HCT116 (cell line): ENCODE measurements at places on chromosomes 5 and 9. TPM values are rescaled to one million over a fixed set of nuclear protein-coding genes. Genes with fewer than 3 reads are reported as not detected.

GRCh38 chr9:4959031-4959430, 26.0 kb upstream of the JAK2 start:
- DNase-seq: no peak

- no peak for DNase-seq
These were observed 15.3 kb upstream of the KLF4 start for GRCh38 chr9:107504585-107505455.

GRCh38 chr9:20623021-20623747, 885 bp upstream of the MLLT3 start:
- no peak for DNase-seq

DNA sequence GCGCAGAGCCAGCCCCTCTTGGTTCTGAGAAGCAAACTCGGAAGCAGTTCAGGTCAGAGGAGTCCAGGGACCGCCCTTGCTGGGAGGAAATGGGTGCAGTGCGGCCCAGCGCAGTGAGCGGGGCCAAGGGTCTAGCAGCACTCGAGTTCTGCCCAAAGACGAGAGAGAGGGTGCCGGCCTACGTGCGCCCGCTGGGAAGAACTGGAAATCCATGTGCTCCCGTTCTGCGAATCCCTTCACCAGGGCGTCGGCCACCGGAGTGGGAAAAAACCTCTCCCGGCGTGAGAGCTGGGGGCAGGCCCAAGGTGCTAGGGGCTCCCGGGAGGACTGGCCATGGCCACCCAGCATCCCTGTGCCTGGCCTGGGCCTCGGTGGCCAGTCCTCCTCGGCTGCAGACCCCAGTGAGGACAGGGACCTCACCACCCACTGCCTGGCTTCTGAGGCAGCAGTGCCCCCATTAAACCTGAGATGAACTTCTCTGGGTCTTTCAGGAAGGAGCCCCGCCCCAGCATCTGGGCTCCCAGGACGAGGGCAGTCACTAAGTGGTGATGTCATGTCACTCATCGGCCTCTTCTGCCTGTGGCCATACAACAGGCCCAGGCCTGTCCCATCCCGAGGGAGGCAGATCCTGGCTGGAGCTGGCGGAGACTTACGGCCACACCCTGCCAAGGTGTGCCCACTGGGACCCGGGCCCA, 10.6 kb downstream of the TMEM250 start:
- no peak for DNase-seq

Gene TNFSF15
- total RNA-seq: not detected

- no peak for DNase-seq
These were observed 194.5 kb upstream of the RIOK2 start for GRCh38 chr5:97377582-97377981.

DNA sequence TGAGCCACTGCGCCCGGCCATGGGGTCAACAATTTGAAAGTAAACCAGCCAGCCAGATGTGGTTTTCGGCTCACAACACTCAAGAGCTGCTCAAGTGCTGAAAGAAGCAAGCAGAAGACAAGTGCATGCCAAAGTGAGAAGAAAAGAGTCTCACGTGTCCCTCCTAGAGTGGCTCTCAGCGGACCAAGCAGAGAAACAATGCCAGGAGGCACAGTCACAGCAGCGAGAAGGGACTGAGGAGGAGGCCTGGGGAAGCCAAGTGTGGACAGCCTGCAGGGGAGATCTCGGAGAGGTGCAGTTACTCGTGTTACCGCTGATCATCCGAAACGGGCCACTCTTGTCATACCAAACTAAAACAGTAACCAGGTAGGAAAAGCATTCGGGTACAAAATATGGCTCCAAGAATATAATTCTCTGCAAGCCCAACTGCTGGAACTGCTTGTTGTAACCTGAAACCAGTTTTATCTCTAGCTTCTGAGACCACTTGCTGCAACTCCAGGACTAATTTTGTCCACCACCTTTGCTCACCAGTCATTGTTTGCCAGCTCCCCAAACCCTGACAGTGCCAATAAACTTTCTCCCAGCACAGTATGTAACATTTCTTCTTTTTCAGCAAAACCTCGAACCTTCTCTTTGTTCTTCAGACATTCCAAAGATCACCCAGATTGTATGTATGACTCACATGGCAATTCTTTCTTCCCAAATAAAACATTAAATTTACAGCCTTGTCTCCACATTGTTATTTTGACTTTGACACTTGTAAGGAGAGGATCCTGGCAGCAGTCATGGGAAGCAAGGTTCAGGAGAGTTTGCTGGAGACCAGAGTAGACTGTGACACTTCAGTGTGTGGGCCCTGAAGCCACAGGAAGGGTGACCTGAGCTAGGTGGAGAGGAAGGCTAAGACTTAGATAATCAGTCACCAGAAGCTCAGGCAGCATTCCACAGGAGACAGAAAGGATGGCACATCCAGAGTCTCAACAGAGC, 6.3 kb downstream of the SLC35D2 start:
- DNase-seq: no peak

GRCh38 chr5:34767180-34767579, 71.8 kb upstream of the TTC23L start:
- no peak for DNase-seq

DNA sequence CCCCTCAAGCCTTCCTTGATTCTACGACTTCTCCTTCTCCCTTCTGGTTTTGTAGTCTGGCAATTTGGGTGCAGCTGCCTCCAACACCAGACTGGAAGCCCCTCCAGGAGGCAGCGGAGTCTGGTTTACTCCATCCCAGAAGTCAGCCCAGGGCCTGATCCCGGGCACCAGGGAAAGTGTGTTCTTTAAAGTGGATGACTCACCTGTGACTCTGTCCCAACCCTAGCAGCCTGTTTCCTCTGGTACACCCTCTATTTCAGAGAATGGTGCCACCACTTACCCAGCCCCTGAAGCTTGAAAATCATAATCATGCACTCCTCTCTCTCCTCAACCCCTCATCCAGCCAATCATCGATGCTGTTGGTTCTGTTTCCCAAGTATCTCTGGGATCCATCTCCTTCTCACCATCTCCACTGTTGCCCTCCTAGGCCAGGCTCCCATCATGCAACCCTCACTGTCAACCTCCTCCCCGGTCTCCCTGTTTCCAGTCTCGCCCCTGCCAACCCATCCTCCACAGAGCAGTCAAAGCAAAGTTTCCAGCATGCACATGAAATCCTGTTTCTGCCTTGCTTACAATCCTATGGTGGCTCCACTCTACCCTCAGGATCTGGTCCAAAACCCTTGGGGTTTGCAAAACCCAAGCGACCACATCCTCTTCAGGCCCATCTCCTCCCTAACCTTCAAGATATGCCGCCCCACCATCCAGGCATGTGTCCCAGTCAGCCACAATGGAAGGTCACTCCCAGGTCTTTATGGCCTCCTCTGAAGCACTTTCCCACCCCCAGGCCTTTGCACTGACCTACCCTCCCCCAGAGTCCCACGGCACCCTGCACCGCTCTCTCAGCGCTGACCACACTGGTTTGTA, 10.5 kb downstream of the LHX6 start:
- no peak for DNase-seq

DNA sequence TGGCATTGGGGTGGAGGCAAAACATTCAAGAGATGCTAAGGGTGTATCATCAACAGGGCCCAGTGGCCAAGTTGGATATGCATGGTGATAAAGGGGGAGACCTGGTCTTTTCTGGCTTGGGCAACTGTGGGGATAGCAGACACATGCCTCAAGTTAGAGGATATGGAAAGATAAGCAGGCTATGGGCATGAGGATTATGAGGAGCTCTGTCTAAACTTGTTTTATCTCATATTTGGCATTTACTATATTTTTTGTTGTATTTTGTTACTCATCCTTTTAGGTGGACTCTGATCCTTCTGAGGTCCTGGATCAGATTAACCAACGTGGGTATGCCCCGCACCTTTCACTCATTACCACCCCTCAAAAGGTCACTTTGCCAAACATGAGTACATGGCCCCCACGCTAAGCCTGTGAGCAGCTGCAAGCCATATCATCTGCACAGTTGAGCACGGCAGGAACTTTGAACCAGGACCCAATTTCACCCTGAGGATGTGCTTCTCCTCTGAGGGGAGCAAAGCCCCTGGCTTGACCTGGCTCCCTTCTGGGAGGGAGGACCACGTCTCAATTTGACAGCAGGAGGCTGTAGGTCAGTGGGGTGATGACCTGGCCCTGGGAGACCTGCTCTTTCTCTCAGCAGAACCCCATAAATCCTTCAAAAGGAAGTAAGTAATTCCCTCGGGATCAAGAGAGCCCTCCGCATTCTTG, 71.1 kb upstream of the CD180 start:
- DNase-seq: no peak
